ENCODE measurements at places on chromosomes 1 and 21.

DNA sequence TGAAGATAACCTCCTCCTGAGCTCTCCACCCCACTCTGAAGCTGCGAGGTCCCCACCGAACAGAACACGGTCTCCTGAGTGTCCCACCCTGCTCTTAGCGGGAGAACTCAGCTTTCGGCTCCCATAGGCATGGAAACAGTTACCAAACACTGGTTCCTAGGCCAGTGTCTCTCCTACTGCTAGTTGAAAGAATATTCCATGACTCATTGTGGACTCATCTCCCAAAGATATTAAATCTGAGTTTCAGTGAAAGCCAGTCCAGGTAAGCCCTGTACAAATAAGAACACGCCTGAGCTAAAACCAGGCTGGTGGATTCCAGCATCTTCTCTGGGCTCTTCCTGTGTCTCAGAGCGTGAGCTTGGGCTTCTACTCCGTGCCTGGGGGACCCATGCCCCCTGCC, 107.5 kb upstream of the CLDN14 start:
- no peak for DNase-seq

- DNase-seq, result no peak
These were observed 22.1 kb downstream of the BCAS2 start for GRCh38 chr1:114559356-114559755.

GRCh38 chr21:39353295-39353694, 4.4 kb upstream of the HMGN1 start:
- DNase-seq, result no peak

GRCh38 chr1:248906753-248907661, 972 bp downstream of the PGBD2 start:
- DNase-seq, result no peak

GRCh38 chr1:65420590-65421350, at the start of the genes LEPR and LEPROT:
TSS of gene LEPR (plus strand) at chr1:65420668. CDS start at chr1:65565566, 144,898 bp downstream.
TSS of gene LEPROT (plus strand) at chr1:65420668. CDS start at chr1:65420725, 57 bp downstream.
- no peak for DNase-seq

- no peak for DNase-seq
These were observed 63.7 kb downstream of the SYT14 start for GRCh38 chr1:210001751-210002150.

GRCh38 chr1:46822248-46822826, 23.5 kb downstream of the CYP4B1 start:
- no peak for DNase-seq

- DNase-seq, result no peak
These were observed 258.1 kb downstream of the SDCCAG8 start for GRCh38 chr1:243513726-243514491.

DNA sequence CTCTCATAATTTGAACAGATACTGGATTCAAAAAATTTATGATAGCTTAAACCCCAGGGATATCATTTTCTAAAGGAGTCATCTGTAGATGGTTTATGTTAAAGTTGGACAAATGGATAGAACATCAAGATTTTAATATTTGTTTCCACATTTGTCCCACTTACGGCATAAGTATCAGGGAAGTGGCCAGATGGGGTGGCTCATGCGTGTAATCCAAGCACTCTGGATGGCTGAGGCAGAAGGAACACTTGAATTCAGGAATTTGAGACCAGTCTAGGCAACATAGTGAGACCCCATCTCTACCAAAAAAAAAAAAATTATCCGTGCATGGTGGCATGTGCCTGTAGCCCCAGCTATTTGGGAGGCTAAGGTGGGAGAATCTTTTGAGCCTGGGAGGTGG, 229.1 kb downstream of the GPR52 start:
- no peak for DNase-seq

DNA sequence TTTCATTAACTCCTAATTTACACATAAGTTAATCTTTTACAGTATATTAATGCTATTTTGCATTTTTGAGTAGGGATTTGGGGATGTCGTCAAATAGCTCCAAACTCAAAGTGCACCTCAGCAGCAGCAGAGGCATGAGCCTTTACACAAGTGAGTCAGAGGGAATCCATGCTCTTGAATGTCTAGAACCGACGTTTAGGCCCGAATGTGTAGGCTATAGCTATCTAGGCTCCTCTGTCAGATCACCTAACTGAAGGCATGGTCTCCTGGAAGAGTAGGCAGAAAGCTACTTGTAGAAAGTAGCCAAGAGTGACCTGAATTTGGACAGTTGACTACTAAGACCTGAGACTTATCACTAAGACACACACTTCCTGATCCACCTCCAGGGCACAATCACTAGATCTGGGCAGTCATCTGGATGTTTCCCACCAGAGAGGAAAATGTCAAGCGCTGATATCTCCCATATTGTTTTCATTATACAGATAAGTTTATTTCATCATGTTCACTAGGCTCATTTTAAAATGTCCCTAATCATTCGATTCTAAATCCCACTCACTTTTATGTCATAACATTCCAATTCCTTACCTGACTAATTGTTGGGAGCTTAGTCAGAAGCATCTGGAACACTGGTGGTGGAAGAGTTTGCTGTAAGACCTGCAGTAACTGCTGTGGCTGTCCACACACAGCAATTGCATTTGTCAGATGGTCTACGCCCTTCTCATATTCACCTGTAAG, 15.3 kb downstream of the TOMM20 start:
- DNase-seq, result no peak

- no peak for DNase-seq
These were observed 785.1 kb upstream of the ADGRL4 start for GRCh38 chr1:79791488-79792218.

- no peak for DNase-seq
These were observed 736.7 kb upstream of the PTBP2 start for GRCh38 chr1:95984798-95985374.

DNA sequence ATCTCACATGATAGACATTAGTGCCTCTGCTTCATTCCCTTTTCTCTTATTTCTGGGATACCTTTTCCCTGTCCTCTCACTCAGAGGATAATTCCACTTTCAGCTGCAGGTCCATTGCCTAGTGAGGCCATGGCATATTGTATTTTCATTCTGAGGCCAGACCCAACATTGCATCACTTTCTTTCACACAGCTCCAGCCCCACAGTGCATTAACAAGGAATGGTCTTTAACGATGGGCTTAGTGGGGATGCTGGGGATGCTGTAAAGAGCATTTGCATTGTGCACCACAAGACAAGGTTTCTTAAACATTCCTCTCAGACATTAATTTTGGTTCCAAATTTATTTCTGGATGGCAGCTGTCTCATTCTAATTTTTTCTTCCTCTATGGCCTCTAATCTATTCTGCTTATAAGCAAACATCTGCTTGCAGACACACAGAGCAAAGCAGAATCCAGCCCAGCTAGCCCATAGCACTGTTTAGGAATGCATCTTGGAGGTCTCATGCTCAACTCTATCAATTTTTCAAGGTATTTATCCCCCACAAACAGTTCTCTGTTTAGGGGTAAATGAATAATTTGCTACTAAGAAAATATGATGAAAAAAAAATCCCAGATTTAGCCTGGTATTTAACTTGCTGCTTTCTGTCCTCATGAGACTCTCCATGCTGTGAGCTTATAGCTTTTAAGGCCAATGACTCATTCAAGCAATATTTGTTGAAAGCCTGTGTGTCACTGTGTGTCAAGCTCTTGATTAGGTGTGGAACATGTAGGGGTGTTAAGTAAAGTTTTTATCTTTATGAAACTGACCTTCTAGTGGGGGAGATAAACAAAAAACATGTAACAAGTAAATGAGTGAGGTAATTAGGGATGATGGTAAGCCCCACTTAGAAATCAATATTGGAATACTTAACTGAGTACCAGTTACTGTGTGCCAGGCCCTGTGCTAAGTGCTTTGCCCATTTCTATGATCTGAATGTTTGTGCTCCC, 44.5 kb upstream of the CCDC190 start:
- no peak for DNase-seq

- DNase-seq, result no peak
These were observed 66.8 kb downstream of the SAMSN1 start for GRCh38 chr21:14479241-14479786.
